Endothelial cell of umbilical vein (primary cell): ENCODE measurements at places on chromosomes 6 and 20. TPM values are rescaled to one million over a fixed set of nuclear protein-coding genes. Genes with fewer than 3 reads are reported as not detected.
A peak's percentile ranks its signal among the peaks of the same experiment; 100 is the strongest.

DNA sequence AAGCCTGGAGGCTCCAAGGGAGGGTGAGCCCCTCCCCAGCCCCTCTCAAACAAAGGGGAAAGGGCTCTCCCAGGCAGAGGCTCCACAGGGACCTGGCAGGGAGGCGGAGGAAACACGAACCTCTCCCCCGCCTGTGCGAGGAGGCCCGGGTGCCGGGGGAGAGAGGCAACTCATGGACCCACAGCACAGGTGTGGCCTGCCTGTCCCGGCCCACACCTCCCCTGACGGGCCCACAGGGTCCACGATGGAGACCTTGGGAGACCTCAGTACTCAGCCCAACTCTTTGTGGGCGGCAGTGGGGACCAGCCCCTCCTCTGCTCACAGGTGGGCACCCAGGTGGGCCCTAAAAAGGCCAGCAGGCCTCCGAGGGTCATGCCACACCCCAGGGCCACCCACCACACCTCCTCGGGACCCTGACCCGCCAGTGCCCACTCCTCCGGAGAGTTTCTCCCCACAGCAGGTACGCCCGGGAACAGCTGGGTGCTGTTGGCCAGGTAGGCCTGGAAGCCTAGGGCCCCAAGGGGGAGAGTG, 12.2 kb downstream of the LAMA5 start:
- peaks cover 2% of the 10 kb centered on the region for H3K36me3 ChIP-seq
- no peak overlapping the region for H3K4me3 ChIP-seq
- H3K27ac ChIP-seq: peak overlapping the region; percentile 89
- DNase-seq: no peak

ZBTB2 gene
- 13.1 and 13.6 TPM in 2 replicates for total RNA-seq

GRCh38 chr6:107679457-107679856, 144.7 kb downstream of the SCML4 start:
- no peak for DNase-seq
- no peaks in the 10 kb centered on the region for H3K4me1 ChIP-seq
- no peaks in the 10 kb centered on the region for H3K36me3 ChIP-seq
- H3K27me3 ChIP-seq: peaks cover 17% of the 10 kb centered on the region
- H3K4me3 ChIP-seq: no peak overlapping the region

IRF4 gene
- not detected in 2 replicates for total RNA-seq

DNA sequence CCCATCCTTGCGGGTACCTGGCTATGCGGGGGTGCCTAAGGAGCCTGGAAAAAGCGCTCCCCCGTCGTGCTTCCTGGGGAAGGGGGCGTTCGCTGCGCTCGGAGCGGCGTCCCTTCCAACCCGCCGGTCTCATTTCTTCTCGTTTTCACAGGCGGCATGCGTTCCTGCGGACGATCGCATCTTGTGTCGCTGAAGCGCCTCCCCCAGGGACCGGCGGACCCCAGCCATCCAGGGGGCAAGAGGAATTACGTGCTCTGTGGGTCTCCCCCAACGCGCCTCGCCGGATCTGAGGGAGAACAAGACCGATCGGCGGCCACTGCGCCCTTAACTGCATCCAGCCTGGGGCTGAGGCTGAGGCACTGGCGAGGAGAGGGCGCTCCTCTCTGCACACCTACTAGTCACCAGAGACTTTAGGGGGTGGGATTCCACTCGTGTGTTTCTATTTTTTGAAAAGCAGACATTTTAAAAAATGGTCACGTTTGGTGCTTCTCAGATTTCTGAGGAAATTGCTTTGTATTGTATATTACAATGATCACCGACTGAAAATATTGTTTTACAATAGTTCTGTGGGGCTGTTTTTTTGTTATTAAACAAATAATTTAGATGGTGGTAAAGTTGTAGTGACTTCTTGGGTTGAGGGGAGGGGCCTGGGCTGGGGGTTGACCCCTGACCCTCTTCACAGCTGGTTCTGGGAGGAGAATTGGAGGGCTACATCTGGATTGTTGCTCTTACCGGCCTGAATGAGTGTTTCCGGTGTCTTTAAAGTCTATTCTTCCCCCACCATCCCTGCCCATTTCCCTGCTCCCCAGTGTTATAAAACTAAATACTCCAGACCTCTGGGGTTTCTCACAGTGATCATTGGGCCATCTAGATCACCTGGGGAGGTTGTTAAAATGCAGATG, 1.1 kb downstream of the ID1 start:
- DNase-seq: peak; percentile 36
- no peaks in the 10 kb centered on the region for H3K27me3 ChIP-seq
- H3K4me3 ChIP-seq: peak overlapping the region; percentile 29
